ENCODE measurements at places on chromosomes 2 and 18.

DNA sequence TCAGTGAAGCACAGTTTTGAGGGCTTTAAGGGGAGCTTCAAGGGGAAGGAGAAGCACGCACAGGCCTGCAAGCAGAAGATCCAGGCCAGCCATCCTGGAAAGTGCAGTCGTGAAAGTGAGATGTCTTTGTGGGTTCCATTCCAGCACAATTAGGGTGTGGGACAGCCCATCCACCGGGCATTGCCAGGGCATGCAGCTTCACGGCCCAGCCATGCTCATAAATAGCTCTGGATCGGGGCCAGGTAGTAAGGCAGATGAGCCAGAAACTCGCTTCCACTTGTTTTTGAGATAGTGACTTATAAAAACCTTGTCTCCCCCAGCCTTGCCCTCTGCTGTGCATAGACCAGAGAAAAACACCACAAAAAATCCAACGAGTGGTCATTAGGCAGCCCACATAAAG, 21.0 kb downstream of the KDSR start:
- no peak for DNase-seq

DNA sequence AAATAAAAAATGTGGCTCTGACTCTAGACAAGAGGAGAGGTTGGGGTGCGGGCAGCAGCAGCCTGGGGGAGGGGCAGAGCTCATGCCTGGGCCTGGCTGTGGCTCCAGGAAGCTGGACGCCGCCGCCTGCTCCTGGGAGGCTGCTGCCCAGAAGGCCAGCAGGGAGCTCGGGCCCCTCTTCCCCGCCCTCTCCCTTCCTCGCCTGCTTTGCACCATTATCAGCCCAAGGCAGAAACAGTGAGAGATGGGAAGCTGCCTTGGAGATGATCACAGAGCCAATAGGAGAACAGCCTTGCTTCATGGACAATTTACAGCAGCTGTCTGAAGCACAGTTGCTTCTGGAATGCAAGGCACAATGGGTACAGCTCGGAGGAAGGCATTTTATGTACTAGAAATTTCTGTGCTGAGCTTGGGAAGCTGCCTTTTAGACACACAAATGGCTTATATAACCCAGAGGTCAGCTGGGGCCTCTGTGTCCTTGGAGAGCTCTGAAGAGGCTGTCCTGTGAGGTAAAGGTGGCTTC, 55.3 kb upstream of the AFF3 start:
- no peak for DNase-seq

DNA sequence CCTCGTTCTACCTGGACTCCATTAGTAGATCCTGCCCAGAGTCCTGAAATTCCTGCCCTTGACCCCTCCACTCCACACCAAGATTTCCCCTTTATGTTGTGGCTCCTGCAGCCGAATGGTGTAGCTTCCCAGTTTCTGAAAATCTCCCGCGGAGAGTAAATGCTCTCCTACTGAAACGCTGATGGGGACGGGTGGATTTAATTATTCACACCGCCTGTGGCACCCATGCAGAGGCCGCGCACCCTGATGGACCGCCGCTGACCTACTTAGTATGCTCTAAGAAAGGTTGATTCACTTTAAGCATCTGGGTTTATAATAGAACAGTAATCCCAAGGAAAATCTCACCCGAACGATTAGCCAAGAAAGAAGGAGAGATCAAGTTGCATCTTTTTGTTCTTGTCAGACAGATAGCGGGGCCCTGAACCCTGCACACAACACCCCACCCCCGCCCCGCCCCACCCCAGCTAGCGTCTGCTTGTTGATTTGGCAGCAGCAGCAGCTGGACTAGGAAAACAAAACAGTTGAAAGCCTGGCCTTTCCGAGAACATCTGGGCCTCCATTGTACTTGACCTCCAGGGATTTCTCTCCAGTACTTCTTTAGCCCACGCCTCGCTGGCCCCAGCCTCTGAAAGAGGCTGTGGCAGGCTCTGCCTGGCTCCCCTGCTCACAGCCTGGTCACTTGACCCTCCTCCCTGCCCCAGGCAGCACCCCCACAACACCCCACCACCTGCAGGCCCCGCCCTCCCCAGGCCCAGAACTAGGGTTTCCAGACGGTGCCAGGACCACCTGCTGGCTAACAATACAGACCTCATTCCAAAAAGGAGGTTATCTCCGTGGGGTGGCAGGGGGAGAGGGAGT, 53.6 kb downstream of the DPYSL5 start:
- no peak for DNase-seq

DNA sequence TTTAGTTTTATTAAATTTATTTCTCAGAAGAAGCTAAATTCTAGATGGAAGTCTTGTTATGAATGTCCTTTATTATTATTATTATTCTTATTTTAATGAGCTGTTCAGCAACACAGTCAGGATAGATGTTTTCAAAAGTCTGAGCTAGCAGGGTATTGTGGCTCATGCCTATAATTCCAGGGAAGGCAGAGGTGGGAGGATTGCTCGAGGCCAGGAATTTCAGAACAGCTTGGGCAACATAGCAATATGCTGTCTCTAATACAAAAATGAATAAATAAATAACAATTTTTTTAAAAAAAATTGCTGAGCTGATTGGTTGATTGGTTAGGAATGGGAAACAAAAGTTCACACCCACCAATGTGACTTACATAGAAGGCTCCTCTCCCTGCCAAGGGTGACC, 274.1 kb upstream of the CYRIA start:
- no peak for DNase-seq

DNA sequence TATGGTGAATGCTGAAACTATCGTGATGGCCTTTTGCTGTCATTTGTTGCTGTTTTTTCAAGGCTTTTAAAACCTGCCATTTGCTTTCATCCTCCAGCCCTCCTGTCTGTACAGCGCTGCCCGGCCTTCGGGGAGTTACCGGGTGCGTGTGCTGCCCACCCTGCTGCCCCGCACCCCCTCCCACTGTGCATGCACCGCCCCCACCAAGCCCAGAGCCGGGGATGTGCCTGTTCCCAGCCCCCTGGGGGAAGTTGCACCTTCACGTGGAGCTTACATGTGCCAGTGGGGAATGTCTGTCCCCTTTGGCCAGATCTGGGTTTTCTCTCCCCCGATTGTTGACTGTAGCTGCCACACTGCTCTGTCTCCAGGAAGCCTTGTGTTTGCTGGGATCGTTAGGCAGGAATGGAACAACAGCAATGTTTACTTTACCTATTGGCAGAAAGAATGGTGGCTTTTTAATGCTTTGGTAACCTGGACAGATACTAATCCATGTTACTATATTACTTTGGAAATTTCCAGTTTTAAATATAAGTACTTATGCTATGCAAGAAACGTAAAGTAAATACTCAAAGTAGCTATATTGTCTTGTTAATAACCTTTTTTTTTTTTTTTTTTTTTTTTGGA, 64.8 kb upstream of the RBM44 start:
- DNase-seq, result no peak

- DNase-seq, result no peak
These were observed 72.9 kb downstream of the CIB4 start for GRCh38 chr2:26568076-26568890.

DNA sequence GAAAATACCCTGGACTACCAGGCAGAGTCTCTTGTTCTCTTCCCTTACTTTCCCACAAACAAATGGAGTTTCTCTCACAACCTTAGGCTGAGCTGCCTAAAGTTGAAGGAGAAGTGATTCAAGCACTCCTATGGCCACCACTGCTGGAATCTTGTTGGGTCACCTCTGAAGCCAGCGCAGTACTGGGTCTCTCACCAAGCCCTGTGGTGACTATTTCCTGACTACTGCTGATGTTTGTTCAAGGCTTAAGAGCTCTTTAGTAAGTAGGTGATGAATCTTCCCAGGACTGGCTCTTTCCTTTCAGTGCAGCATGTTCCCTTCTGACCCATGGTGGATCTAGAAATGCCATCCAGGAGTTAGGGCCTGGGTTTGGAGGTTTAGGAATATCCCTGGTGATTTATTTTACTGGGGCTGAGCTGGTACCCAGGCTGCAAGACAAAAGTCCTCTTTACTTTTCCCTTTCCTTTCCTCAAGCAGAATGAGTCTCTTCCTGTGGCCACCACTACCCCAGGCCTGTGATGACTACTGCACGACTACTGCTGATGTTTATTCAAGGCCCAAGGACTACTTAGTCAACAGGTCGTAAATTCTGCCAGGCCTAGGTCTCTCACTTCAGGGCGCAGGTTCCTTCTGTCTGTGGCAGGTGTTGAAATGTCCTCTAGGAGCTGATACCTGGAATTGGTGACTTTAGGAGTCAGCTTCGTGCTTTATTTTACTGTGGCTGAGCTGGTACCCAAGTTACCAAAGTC, 121.8 kb downstream of the SLC4A10 start:
- no peak for DNase-seq

DNA sequence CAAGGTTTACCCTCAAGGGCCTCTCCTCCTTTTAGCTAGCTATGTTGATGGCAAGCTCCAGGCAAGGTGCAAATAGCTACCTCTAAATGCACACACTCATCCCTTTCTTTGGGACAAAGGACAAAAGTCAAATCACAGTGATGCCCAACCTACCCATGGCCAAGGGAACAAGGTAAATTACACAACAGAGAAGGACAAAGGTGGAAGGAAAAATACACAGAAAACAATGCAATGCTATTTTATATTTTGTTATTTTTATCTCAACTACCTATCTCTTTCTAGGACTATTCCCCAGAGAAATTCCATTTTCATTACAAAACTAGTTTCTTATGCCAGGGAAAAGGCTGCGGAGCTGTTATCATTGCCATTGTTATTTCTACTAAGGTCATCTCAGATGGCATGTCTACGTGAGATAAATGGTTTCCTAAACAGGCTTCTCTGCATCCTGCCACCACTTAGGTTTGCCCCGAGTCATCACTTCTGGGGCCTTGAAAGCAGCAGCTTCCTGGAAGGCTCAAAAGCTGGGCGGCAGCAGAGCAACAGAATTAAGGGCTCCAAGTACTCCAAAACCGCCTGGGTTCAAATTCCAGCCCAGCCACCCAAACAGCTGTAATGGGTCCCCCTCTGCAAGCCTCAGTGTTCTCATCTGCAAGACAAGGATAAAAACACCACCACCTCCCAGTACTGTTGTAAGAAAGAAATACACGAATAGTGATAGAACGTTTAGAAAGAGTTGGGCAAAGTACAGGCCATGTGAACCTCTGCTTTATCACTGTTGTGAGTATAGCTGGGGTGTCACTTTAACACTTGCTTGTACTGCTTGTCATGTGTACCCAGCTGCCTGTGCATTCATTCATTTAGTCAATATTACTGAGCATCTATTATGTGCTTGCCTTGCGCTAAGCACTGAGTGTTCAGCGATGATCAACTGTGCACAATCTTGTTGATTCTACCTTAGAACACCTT, 20.9 kb downstream of the BCL2 start:
- DNase-seq, result no peak

DNA sequence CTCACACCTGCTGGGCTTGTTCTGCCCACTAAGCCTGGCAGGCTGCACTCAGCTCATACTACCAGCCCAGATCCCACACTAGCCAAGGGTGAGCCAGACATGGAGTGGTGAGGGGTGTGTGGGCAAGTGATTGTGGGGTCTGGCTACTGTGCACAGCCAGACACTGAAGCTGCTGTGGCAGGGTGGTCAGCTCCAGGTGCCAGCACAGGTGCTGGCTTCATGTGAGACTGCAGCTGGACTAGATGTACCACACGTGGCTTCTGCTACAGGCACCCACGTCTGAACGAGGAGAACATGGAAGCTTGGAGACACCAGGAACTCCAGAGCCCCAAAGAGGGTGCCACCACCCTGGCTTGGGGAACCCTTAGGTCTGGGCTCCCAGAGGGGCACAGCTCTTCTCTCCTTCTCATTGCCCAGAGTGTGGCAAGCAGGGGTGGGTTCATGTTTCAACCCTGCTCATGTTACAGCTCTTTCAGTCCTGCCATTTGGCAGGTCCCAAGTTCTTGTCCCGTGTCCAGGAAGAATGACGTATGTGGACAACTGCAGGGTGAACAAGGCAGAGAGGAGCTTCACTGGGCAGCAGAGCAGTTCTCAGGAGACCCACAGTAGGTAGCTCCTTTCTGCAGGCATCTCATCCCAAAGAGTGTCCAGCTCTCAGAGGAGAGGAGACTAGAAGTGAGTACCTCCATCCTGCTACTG, 1624.2 kb upstream of the TMEFF2 start:
- DNase-seq, result no peak

DNA sequence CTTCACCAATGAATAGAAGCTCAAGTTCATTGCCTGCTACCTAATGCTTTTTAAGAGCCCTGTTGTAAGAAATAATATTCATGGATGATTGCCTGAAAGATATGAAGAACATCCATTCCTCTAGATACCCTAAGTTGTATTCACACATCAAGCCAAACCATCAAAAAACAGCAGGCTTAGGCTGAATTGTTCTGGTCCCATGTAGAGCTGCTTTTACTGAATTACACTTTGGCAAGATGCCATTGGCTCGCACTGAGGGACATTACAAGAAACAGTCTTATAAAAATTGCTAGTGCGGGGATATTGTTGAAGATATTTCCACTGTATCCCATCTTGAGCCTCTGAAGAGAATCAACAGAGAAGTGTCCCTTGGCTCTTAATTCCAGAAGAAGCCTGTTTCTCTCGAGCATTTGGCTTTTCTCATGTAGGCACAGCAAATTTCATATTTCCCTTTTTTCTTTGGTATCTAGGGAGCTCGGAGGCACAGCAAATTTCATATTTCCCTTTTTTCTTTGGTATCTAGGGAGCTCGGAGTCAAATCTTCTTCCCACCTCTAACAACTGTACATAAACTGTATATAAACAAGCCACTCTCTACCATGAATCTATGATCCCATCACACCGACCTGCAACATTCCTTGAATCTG, 107.5 kb downstream of the COLEC12 start:
- DNase-seq, result no peak

- no peak for DNase-seq
These were observed 39.8 kb downstream of the PIAS2 start for GRCh38 chr18:46877329-46877987.

- DNase-seq, result no peak
These were observed 41.3 kb upstream of the AGFG1 start for GRCh38 chr2:227430639-227431038.

DNA sequence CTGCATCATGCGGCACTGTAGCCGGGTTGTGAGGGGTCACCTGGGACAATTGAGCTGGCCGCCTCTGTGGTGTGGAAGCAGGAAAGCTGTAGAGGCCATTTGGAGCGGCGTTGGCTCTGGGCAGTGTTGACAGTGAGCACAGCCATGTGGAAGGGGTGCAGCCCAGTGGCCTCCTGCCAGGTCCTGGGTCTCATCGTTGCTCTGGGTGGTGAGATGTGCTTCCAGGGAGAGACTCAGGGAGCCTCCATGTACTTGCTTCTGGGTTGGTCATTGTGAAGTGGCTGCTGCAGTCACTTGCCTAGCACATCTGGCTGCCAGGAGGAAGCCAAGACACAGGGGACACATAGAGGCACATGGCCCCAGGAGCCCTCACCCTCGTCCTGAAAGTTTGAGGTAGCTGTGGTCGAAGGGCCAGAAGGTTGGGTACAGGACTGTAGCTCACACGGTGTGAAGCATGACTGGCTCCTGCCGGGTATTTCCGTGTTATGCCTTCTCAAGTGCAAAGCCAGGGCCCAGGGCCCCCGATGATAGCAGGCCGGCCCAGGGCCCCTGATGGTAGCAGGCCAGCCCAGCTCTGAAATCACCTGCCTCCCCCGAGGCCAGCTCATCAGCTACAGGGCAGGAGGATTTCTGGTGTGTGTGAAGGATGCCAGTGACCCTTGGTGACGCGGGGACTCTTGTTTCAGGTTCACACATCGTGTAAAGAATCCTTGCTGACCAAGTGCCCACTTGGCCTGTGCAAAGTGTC, 82.6 kb downstream of the DGKD start:
- DNase-seq, result no peak

Measured in stimulated activated CD4-positive, alpha-beta T cell treated with anti-CD3 and anti-CD28 coated beads, Interleukin-15, amount 100 ng/mL, for 1 hour (primary cell).